Colonic mucosa (tissue), 4 donors: ENCODE measurements at places on chromosomes 1 and 21. TPM values are rescaled to one million over a fixed set of nuclear protein-coding genes. Genes with fewer than 3 reads are reported as not detected.
A peak's percentile ranks its signal among the peaks of the same experiment; 100 is the strongest.

DNA sequence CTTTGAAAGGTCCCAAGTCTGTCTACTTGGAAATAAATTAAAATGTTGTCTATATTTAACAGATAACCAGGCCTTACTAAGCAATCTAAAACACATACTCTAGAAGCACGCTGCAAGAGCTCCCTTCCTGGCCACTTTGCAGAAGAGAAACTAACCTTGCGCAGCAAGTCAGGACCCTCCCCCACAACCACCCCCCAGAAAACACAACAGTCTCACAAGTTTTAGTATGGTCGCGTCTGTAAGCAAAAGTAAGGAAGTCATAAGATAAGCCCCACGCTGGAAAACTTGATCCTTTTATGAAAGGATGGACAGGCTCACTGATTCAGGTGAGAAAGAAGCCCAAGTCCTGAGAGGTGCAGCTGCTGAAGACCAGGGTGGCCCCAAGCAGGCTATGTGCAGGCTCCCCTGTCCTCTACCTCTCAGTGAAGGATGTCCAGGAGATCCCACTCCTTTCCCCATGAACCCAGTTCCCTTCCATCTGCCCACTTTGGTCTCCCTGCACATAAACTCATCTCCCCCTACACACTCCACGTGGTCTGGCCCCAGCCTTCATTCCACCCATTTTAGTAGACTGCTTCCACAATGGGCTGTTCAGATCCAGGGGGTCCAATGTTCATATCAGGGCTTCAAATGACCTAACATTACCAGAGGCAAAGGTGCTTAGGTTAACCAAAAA lies 23.8 kb downstream of the HIVEP3 start:
- DNase-seq = no peak

DNA sequence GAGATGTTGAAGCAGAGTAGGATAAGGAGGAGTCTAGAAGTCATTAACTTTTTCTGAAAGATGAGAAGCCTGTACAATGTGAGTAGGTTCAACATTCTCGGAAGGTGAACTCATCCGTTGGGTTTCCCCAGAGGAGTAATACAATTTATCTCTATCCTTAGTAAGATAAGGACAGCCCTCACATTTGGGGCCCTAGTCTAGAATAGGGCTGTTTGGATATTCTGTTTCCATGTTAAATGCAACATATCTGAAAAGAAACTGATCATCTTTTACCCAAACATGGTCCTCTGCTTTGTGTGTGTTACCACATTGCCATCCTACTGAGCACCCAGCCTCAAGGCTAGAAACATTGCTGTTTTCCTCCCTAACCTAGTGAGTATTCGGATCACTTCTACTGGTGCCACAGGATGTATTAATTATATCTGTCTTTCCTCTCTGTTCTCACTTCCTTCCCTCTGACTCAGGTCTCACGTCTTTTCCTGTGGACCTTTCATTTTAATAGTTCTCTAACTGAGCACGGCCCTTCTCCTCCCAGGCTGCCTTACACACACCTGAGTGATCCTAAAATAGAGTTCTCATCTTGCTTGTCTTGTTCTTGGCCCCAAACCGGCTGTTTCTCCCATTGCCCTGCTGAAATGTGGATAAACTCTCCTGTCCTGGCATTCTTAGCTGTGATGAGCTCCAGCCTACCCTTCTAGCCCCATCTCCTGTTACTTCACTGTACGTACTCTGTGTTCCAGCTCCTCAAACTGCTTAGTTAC lies 91.7 kb downstream of the CDC14A start:
- DNase-seq = no peak

The CAMK2N1 gene
- 133 TPM for total RNA-seq

The PCNX2 gene
- total RNA-seq = 6.7 TPM

The MEX3A gene
- total RNA-seq = 1.6 TPM

- no peak for DNase-seq
These were observed 975.2 kb upstream of the B3GALT2 start for GRCh38 chr1:194161591-194161990.

- no peak for DNase-seq
These were observed 1.5 kb downstream of the KISS1 start for GRCh38 chr1:204194771-204195170.

DNA sequence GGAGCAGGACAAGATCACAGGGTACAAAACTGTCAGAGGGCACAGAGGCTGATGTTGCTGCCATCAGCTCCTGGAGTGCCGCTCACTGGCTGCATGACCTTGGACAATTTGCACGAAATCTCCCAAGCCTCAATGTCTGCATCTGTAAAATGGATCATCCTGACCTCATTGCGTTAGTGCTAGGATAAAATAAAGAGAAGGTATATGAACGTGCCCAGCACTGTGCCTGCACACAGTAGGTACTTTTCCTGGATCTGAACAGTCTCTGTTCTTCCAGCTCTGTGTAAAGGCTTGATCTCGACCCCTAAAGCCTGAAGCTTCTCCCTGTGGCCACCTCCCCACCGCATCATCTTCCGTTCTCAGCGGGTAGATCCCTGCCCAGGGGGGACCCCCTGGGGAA lies 12.9 kb downstream of the TNFRSF1B start:
- DNase-seq = no peak

The GUCA2A gene
- 959 TPM for total RNA-seq

- DNase-seq = no peak
These were observed 100.3 kb upstream of the BARHL2 start for GRCh38 chr1:90817399-90817798.

The C1orf159 gene
- 18.9 TPM for total RNA-seq

DNA sequence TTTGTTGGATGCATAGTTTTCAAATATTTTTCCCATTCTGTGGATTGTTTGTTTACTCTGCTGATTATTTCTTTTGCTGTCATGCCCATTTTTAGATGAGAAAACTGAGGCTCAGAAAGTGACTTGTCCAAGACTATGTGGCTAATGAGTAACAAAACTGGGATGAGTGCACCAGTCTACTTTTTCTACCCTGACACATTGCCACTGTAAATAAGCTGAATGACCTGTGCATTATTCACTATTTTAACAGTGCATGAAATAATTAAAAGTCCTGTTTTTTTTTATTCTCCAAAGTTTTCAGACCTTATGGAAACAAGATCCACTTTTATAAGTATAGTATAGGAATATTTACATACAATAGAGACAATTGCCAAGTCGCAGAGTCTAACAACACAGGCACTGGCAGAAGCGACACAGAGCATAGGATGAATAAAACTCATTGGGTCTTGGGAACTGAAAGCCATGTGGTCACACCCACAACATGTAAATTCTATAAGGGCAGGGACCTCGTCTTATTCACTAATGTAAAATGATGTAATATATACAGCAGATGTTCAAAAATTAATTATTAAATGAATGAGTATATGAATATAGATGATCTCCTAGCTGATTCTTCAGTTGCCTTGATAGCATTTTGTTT lies 45.2 kb downstream of the HLX start:
- DNase-seq = no peak

The CLCA1 gene
- total RNA-seq = 1,116 TPM

The COL11A1 gene
- total RNA-seq = 0.32 TPM

- DNase-seq = no peak
These were observed 13.0 kb downstream of the RIMS3 start for GRCh38 chr1:40652468-40652867.

The RNU1-2 gene
- total RNA-seq = 1,159 TPM

GRCh38 chr1:183024317-183025009 lies 1.2 kb downstream of the LAMC1 start:
- no peak for DNase-seq

The C4BPA gene
- 2.3 TPM for total RNA-seq

DNA sequence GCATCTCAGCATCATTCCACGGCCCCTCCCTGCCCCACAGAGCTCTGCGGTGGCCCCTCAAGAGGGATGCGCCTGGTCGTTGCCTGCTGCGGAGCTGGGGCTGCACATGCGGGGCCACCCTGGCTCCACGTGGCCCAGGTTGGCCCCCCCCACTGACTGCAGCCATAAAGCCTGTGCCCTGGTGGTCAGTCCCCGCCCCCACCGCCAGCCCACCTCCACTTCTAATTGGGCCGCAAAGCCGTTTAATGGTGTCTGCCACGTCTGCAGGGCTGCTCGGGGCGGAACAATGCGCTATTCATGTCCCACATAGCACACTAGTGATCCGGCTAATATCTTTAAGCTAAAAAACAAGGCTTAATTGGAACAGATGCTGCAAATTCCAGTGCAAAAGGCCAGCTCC lies 33.5 kb upstream of the ACTRT2 start:
- DNase-seq = no peak

- no peak for DNase-seq
These were observed 189.4 kb upstream of the FGGY start for GRCh38 chr1:59107516-59107915.

- no peak for DNase-seq
These were observed 360.8 kb upstream of the NEGR1 start for GRCh38 chr1:72643142-72643541.

DNA sequence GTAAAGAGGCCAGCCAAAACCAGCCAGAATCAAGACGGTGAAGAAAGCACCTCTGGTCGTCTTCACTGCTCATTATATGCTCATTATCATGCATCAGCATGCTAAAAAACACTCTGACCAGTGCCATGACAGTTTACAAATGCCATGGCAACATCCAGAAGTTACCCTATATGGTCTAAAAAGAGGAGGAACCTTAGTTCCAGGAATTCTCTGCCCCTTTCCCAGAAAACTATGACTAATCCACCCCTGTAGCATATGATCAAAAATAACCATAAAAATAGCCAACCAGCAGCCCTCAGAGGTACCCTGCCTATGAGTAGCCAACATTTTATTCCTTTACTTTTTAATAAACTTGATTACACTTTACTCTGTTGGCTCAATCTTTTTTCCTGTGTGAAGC lies 34.2 kb upstream of the PBX1 start:
- no peak for DNase-seq

GRCh38 chr1:37575692-37576091 lies 19.0 kb downstream of the DNALI1 start:
- no peak for DNase-seq

DNA sequence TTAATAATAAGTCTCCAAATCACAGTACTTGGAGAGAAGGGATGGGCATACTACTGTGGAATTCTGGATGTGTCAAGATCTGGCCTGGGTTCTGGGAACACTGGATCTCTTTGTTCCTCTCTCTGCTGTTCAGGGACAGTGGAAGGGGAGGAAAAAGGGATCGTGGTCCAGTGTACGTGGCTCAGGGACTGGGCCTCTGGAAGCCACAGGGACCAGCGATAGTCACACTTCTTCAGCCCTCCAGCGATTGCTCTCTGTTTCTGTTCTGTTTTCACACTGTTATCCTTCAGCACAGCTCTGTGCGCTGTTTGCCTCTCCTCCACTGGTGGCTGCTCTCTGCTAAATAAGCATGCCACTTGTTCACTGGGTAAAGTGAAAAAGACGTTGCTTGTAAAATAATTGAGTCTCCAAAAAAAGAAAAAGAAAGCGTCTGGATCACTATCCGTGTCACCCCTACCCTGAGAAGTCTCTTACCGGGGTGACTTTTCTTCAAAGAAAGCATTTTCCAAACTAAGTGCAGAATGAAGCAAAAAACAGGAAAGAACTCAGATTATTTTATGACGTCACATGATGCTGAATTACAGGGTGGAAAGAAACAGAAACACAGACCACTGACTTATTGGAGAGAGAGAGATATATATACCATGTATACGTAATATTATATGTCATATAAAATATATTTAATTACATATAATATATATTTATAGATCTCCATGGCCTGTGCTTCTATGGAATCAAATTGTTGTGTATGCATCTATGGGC lies 279.4 kb downstream of the RGS7 start:
- no peak for DNase-seq

The SYTL1 gene
- 17.4 TPM for total RNA-seq

DNA sequence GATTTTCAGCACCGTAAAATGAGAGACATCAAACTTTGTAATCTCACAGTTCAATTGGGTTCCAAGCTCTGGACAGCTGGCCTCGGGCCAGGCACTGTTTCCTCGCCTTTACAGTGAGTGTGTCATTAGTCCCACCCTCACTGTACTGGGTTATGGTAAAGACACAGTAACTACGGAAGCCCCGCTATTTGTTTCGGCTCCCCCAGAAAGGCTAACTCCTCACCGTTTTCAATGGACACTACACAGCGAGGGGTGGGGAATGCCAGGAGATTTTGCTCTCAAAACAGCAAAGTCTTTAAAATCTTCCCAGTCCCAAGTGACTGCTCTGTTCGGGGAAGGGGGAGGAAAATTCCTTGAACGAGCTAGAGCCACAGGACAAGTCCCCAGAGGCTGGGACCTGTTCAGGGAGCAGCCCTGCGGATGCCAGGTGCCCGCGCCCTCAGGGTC lies 757 bp upstream of the SPSB1 start:
- peak; percentile 83 for DNase-seq

DNA sequence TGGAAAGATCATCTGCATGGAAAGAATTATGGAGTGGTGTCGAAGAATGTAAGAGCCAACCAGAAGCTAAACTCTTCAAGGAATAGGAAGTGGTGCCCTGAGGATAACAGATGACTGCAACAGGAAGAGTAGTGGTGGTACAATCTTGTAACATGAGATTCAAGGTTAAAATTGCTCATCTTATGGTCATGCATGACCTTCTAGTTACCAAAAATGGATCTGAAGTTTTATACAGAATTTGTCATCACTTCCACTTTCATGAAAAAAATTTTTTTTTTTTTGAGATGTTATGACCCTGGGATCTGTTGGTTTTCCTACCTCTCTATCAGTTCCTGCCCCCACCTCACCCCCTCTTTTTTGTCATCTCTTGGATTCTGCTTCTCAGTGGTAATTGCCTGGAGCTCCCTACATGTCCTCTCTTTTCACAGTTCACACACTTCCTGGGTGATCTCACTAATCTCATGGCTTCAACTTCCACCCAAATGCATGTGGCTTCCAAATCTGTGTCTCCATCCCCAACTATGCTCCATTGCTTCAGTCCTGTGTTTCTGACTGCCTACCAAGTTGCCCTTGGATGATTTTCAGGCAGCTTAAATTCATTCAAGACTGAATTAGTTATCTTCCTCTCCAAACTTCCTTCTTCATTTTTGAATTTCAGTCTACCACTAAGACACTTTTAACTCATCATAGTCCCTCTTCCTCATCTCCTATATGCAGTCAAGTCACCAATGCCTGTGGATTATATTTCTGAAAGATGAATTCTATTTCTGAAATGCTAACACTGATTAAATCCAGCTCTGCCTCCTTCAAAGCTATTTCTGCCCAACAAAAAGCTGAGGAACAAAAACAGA lies 48.4 kb downstream of the SLAMF6 start:
- DNase-seq = no peak

The ZYG11A gene
- 0.22 TPM for total RNA-seq

GRCh38 chr1:205693421-205693991 lies 13.2 kb upstream of the SLC45A3 start:
- DNase-seq = no peak

The HES4 gene
- 47.3 TPM for total RNA-seq

DNA sequence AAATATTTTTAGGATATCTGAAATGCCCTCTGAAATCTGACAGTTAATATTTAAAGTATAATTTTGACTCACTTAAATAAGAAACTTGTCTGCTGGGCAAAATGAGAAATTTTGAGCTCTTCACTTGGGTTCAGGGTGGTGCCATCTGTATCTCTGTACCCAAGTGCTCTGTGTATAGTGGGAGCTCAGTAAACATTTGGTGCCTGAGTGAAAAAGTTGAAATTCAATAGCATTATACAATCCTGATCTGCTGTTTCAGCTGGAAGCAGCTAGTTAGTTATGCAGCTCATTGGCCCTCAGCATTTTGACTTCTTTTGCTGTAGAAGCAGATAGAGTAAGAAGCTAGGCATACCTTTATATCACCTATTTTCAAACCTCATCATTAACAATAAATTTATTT lies 73.3 kb downstream of the RPE65 start:
- DNase-seq = no peak

The AKNAD1 gene
- total RNA-seq = not detected

- no peak for DNase-seq
These were observed 37.6 kb downstream of the DUSP10 start for GRCh38 chr1:221704306-221704705.
